Stomach (tissue), 19 donors: ENCODE measurements at places on chromosomes 6 and 20. TPM values are rescaled to one million over a fixed set of nuclear protein-coding genes. Genes with fewer than 3 reads are reported as not detected.

GRCh38 chr6:47440719-47441118, 36.9 kb upstream of the CD2AP start:
- peak; percentile 56 for DNase-seq

- peak; percentile 85 for DNase-seq
Observed at GRCh38 chr6:107690643-107691061, 133.5 kb downstream of the SCML4 start.

DNA sequence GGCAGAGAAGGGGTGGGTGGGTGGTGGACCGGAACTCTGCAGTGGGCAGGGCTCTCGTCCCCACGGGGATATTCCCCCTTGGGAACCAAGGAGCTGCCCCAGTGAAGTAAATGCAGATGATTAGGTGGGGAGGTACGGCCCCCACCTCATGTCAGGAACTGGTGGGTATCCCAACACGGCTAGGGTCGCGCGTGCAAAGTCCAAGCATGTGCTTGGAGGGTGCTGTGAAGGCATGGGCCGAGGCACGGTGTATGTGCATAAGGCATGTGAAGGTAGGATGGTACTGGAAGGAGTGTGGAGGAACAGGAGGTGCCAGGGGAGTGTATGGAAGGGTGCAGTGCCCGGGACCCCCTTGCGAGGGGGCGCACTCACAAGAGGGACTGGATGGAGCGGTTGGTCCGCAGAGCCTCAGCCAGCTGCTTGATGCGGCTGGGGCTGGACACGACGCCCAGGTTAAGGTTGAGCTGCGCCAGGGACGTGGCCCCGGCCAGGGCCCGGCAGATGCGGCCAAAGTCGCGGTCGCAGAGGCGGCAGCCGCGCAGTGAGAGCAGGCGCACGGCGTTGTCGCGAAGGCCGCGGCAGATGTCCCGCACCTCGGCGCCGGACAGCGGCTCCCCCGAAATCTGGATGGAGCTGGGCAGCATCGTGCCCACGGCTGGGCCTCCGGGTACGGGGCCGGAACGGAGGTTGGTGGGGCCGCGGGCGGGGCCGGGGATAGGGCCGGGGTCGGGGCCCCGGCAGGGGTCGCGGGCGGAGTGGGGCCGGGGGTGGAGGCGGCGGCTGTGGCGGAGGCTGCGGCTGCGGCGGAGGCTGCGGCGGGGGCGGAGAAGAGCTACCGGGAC, 783 bp downstream of the LRRC73 start:
- no peak for DNase-seq

GRCh38 chr20:49687595-49688567, 25.8 kb downstream of the B4GALT5 start:
- no peak for DNase-seq

DNA sequence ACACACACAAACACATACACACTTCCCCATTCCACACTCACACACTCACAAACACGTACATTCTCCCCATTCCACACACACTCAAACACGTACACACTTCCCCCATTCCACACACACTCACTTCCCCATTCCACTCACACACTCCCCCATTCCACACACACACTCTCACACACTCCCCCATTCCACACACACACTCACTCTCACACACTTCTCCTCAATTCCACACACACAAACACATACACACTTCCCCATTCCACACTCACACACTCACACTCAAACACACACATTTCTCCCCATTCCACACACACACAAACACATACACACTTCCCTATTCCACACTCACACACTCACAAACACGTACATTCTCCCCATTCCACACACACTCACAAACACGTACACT, 8.7 kb upstream of the OSBPL2 start:
- DNase-seq = no peak

GRCh38 chr6:131013495-131013894, 49.5 kb downstream of the EPB41L2 start:
- no peak for DNase-seq

GRCh38 chr6:161076181-161076677, 84.7 kb downstream of the MAP3K4 start:
- DNase-seq = peak; percentile 52

DNA sequence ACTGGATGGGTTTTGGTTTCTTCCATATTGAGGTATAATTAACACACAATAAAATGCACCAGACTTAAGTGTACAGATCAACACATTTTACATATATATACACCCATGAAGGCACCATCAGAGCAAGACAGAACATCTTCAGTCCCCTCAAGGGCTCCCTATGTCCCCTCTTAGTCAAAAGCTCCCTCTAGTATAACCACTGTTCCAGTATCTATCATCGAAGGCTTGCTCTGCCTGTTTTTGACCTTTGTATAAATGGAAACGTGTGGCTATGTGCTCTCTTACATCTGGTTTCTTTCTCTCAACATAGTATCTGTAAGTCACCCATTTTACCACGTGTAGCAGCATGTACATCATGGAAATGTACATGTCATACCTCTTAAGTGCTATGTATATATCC, 66.5 kb downstream of the BANF2 start:
- no peak for DNase-seq

GRCh38 chr6:44738601-44739146, 351.2 kb downstream of the CDC5L start:
- DNase-seq = peak; percentile 35

DNA sequence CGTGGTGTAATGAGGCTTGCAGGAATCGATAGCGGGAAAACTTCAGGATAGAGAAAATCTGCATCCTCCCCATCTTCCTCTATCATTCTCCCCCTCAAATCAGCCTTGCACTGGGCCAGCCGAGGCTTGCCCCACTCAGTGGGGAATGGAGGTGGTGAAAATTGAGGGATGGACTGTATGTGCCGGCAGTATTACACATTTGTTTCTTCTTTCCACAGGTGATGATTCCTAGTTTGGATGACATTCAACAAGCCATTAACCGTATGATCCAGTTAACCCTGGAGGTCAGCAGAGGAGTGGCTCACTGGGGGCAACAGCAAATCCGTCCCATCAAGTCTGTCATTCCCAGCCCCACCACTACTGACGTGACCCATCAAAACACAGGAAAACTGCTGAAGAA, 100.1 kb downstream of the DNAH8 start:
- no peak for DNase-seq

- DNase-seq = no peak
Observed at GRCh38 chr6:39808964-39809363, 16.8 kb downstream of the DAAM2 start.

GRCh38 chr6:27868311-27868710, 43.9 kb downstream of the OR2B2 start:
- no peak for DNase-seq

Gene TREML1
- polyA plus RNA-seq = not detected

Gene ISM1
- polyA plus RNA-seq = 0.31 TPM

Gene SNAP91
- 0.15 TPM for polyA plus RNA-seq

Gene JAG1
- polyA plus RNA-seq = 7.5 TPM

Gene TFAP2C
- 0.12 TPM for polyA plus RNA-seq
